Memory B cell (primary cell): ENCODE measurements at places on chromosomes 2 and 18.

DNA sequence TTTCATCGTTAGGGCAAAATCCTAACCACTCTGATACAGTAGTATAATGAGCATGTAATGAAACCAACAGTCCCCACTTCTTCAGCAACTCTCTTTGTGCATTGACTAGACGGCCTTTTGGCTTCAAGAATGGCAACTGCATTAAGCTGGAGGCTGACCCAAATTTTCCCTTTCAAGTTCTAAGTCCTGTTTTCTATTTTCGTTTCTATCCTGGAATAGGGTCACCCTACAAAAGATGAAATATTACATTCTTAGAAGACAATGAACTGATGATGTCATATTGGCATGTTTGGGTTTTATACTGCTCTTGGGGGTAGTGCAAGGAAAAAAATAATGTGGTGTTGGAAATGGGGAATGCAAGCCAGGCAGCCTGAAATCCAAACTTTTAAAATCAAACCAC, 254.4 kb downstream of the ETAA1 start:
- no peak overlapping the region for H3K4me3 ChIP-seq
- no peaks in the 10 kb centered on the region for H3K27me3 ChIP-seq
- DNase-seq = no peak
- no peaks in the 10 kb centered on the region for H3K4me1 ChIP-seq

DNA sequence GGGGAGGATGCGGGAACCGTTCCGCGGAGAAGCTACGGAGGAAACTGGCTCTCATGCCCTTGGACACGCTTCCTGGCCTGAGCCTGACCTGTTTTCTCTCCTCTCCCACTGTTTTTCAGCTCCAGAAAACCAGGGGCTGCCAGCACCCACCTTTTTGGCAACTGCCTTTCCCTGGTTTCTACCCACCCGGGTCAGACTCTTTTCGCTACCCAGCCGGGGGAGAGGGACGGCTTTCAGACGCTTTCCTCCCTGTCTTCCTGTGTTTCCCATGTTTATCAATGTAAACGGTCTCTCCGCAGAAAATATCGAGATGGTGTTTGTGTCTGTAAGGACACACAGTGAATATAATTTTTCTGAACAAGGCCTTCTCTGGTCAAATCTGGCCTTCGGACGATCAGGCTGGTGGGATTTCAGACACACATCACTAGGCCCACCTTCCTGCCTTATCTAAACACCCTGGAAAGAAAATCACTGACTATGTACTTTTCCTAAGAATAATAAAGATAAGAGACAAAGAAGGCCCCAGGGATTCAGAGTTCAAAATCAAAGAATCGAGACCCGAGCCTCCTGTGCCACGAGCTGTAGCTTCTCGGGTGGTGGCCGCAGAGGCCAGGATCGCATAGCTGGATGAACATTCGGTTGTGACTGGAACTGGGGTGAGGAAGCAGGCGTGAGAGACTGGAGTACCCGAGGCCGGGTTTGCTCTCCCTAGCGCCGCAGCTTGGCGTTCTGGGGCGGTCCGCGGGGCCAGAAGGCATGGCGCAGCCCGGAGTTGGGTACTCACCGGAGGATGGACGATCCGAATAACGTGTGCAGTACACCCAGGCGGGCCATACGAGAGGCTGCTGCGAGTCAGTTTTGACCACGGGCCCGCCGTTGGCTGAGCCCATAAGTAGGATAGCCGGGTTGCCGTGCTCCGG, 1.7 kb downstream of the EN1 start:
- no peak overlapping the region for H3K27ac ChIP-seq
- peak; percentile 17 for DNase-seq
- no peak overlapping the region for H3K4me3 ChIP-seq
- peaks cover 3% of the 10 kb centered on the region for H3K4me1 ChIP-seq
- H3K27me3 ChIP-seq = peaks cover 20% of the 10 kb centered on the region

DNA sequence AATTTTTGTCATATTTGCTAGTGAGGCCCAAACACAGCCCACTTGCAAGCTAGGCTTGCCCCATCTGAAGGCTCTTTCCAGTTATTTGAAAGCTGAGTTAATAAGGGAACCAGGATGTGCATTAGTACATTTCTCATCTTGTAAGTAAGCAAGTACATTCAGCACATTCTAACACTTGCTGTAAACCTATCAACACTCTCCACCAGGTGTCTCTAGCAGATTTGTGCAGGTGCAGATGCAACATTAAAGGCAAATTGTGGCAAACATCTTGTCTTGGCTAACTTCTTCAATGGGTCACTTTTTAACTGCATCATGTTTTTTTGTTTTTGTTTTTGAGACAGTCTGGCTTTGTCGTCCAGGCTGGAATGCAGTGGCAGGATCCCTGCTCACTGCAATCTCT, 25.3 kb upstream of the MFSD6 start:
- peak; percentile 22 for DNase-seq
- no peaks in the 10 kb centered on the region for H3K27me3 ChIP-seq
- no peak overlapping the region for H3K4me3 ChIP-seq
- H3K36me3 ChIP-seq = no peaks in the 10 kb centered on the region
- H3K4me1 ChIP-seq = peaks cover 2% of the 10 kb centered on the region

- no peaks in the 10 kb centered on the region for H3K36me3 ChIP-seq
- H3K27me3 ChIP-seq = peaks cover 13% of the 10 kb centered on the region
- no peak overlapping the region for H3K4me3 ChIP-seq
- DNase-seq = no peak
- no peaks in the 10 kb centered on the region for H3K4me1 ChIP-seq
Observed at GRCh38 chr18:50039746-50040145, 155.2 kb downstream of the MYO5B start.

DNA sequence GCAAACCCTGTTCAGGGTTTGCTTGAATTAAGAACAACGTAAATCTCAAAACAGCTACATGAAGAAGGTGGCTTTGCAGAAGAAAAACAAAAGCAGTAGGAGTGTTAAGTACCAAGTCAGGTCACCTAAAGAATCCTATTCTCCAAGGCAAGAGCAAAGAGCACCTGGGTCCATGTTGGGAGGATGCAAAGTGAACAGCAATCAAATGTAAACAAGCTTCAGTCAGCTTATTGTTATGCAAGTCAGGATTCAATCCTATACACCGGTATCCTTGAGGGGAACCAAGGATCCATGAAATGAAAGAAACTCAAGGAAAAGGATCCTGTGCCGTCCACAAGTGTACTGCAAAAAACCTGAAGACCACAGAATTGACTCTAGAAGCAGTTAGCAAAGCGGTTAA, 261.0 kb upstream of the DDX18 start:
- H3K27ac ChIP-seq = no peak overlapping the region
- DNase-seq = no peak
- no peaks in the 10 kb centered on the region for H3K27me3 ChIP-seq
- no peaks in the 10 kb centered on the region for H3K36me3 ChIP-seq
- no peaks in the 10 kb centered on the region for H3K4me1 ChIP-seq

GRCh38 chr2:182128821-182129707, 143.4 kb downstream of the PPP1R1C start:
- no peaks in the 10 kb centered on the region for H3K4me1 ChIP-seq
- no peak overlapping the region for H3K4me3 ChIP-seq
- no peaks in the 10 kb centered on the region for H3K36me3 ChIP-seq
- no peak overlapping the region for H3K27ac ChIP-seq
- no peaks in the 10 kb centered on the region for H3K27me3 ChIP-seq
- no peak for DNase-seq

- peaks cover 6% of the 10 kb centered on the region for H3K4me1 ChIP-seq
- H3K36me3 ChIP-seq = no peaks in the 10 kb centered on the region
- no peak overlapping the region for H3K27ac ChIP-seq
Observed at GRCh38 chr2:236352761-236353593, 88.8 kb upstream of the ASB18 start.

- DNase-seq = no peak
- no peak overlapping the region for H3K27ac ChIP-seq
- H3K36me3 ChIP-seq = peaks cover 18% of the 10 kb centered on the region
- H3K27me3 ChIP-seq = no peaks in the 10 kb centered on the region
Observed at GRCh38 chr18:183769-184168, 25.4 kb downstream of the USP14 start.

GRCh38 chr2:229300790-229301189, 29.7 kb upstream of the PID1 start:
- H3K4me3 ChIP-seq = no peak overlapping the region
- no peaks in the 10 kb centered on the region for H3K36me3 ChIP-seq
- H3K27me3 ChIP-seq = no peaks in the 10 kb centered on the region
- H3K27ac ChIP-seq = no peak overlapping the region
- no peaks in the 10 kb centered on the region for H3K4me1 ChIP-seq

DNA sequence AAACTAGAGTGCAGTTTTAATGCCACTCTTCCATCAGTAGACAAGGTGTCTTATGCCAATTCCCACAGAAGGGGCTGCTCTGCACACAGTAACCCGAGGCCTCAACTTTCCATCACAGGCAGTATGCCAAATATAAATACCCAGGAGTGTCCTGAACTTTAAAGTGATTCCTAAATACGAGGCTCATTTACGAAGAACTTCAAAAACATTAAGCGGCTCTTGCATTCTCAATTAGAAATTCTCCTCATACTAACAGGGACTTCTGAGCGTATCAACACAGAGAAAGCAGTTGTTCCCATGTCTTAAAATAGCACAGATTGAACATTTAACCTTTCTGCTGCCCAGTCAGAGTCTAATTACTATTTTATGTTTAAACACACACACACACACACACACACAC, 638.6 kb downstream of the ERBB4 start:
- no peak overlapping the region for H3K4me3 ChIP-seq
- no peak for DNase-seq
- no peak overlapping the region for H3K27ac ChIP-seq
- H3K4me1 ChIP-seq = no peaks in the 10 kb centered on the region
- H3K36me3 ChIP-seq = no peaks in the 10 kb centered on the region

DNA sequence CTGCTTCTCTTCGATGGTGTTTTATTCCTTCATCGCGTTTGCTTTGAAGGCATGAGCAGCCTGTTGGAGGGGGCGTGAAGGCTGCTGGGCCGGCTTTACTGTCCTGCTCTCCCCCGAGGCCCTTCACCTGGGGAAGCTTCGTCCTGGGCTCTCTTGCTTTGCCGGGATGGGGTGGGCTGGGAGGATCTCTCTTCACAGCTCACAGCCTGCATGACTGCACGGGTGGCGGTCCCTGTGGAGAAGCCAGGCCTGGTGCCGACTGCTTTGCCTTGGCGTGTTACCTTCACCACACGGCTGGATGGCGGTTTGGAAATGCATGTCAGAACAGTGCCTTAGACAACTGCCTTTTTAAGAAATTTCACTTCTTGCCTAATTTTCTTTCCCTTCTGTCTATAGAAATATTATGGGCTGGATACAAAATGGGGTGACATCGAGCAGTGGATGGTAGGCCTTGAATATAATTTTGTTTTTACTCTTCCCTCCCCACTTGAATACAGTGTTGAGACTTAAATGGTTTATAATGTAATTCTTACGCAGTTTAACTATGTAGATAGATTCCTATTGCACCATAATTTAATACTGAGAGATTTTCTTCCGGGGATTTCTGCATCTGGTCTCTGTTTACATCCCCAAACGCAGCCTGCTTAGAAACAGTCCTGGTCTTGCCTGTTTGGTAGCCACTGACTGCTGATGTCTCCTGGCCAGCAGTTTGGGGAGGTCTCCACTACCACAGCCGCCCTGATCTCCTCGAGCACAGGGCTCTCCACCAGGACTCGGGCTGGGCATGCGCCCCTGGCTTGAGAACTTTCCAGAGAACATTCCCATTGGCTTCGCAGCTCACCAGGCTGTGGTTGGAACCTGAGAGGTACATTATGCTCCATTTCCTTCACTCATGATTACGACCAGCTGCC, 81.0 kb upstream of the RBM44 start:
- no peaks in the 10 kb centered on the region for H3K27me3 ChIP-seq
- no peak overlapping the region for H3K4me3 ChIP-seq
- H3K27ac ChIP-seq = peak overlapping the region; percentile 74
- H3K4me1 ChIP-seq = peaks cover 33% of the 10 kb centered on the region
- no peak for DNase-seq

GRCh38 chr2:19297716-19298115, 60.7 kb downstream of the OSR1 start:
- H3K27me3 ChIP-seq = no peaks in the 10 kb centered on the region
- H3K4me1 ChIP-seq = no peaks in the 10 kb centered on the region
- no peaks in the 10 kb centered on the region for H3K36me3 ChIP-seq
- H3K27ac ChIP-seq = no peak overlapping the region
- H3K4me3 ChIP-seq = no peak overlapping the region
- no peak for DNase-seq

DNA sequence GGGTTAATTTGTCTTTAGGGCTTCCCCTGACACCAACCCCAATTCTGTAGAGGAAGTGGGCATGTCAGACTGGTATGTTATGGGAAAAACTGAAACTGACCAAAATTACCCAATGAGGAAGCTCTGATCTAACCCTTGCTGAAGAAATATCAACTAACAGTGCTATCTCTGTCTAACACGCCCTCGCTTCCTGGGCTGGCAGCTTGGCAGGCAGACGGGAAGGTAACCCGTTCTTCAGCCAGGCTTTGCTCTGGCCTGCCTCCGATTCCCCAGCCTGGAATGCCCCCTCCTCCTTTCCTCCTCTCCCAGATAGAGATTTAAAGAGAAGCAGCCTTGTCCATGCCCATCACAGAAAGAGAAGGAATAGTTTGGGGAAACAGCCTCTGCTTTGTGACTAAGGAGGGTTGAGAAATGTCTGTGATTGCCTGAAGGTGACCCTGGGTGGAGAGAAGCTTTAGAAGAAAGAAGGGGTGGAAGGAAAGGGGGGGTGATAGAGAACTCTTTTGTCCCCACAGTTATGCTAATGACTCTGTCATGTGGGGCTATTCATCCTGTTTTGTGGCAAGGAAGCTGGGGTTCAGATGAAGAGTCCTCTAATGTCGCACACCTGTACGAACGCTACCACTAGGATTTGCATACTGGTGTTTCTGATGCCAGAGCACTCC, 15.4 kb downstream of the HK2 start:
- no peaks in the 10 kb centered on the region for H3K27me3 ChIP-seq
- no peaks in the 10 kb centered on the region for H3K36me3 ChIP-seq
- DNase-seq = peak; percentile 22
- H3K27ac ChIP-seq = peak overlapping the region; percentile 97
- peaks cover 53% of the 10 kb centered on the region for H3K4me1 ChIP-seq

DNA sequence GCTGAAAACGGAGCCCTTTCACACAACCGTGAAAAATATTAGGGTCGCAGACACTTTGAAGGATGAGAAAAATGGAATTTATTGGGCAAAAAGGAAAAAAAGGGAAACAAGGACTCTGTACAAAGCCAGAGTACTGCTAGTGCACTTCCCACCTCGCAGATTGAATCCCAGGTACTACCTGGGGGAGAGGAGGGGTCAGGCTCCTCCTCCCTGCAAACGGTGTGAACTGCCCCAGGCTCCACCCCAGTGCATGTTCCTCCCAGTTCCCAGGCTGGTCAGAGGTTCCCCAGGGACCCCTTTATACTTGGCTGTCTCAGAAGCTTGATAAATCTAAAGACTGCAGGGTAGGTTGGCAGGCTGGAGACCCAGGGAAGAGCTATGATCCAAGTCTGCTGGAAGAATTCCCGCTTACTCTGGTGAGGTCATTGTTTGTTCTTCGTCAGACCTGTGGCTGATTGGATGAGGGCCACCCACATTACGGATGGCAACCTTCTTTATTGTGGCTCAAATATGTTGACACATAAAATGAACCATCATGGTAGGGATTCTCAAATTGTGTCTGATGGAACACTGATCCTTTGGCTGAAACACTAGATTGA, 290.4 kb upstream of the POU3F3 start:
- no peaks in the 10 kb centered on the region for H3K36me3 ChIP-seq
- no peaks in the 10 kb centered on the region for H3K4me1 ChIP-seq
- H3K4me3 ChIP-seq = no peak overlapping the region
- DNase-seq = no peak
- H3K27me3 ChIP-seq = peaks cover 1% of the 10 kb centered on the region
- H3K27ac ChIP-seq = no peak overlapping the region
